Activated T-cell treated with anti-CD3 and anti-CD28 coated beads, Interleukin-2, amount 50 U/mL, for 48 hours (primary cell): ENCODE measurements at places on chromosomes 16 and 17.

DNA sequence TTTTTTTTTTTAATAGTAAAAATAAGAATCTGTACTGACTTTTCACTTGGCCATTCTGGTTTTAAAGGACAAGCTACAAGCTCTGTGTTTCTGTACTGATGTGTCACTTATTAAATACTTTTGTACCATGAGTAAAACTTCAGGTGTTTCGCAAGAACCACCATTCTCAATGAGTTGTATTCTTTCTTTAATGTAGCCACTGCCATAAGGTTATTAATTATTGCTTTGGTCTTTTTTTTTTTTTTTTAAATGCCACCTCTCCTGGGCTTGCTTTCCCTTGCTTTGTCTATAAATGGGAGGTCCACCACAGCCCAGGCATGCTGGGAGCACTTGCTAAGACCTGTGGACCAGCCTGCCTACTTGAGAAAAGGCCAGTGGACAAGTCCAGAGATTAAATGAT, 8.4 kb downstream of the ARL2BP start:
- DNase-seq: no peak

GRCh38 chr17:42284566-42284965, 3.7 kb upstream of the STAT5A start:
- DNase-seq: peak; percentile 14

DNA sequence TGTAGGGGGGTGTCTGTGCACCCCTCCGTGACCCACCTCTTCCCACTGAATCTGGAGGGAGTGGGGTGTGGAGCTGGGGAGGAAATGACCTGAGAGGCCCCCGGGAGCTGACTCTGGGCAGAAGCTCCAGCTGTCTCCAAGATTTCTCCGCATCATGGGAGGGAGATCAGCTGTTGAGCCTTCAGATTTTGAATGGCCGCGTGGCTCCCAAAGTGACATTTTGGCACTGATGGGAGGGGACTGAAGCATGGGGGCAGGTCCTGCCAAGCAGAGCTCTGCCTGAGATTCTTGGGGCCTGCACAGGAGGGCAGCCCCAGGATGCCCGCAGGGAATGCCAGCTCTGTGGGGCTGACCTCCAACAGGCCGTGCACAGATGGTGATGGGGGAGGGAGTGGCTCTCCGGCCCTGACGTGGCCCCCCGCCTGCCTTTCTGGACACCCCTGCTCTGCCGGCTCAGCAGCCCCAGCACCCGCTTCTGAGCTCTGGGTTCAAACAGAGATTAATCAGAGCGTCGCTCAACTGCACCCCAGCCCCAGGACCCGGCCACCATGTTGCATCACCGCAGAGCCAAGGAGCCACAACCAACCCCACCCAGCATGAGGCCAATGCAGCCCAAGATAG, 25.3 kb upstream of the UBE2I start:
- no peak for DNase-seq

- no peak for DNase-seq
Observed at GRCh38 chr17:74953134-74953687, 17.5 kb downstream of the OTOP3 start.

GRCh38 chr17:53629188-53629587, 193.5 kb upstream of the KIF2B start:
- DNase-seq: no peak

GRCh38 chr17:50354198-50354597, 8.3 kb downstream of the XYLT2 start:
- no peak for DNase-seq

DNA sequence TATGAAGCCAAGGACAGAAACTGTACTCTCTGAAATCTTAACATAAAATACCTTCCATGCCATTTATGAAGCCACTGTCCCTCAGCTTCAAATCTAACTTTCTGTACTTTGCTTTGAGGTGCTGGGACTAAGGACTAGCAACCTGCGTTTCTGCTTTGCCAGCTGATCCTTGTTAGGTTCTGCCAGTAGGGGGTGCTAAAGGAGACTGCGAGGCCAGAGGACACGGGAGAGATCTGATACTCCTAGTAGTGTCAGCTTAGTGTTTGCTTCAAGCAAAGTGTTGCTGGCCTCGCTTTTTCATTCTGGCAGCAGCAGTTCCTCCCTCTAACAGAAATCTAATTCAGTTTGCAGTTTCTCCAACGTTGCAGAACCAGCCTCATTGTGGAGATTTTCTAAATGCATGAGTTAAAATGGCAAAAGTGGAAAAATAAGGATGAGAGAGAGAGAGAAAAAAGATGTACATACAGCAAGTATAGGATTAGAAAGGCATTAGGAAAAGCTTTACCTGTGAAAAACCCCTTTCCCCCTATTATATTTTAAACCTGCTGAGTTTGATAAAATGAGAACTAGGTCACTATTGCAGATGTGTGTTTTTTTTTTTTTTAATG, 297.5 kb downstream of the CA10 start:
- DNase-seq: peak; percentile 21

DNA sequence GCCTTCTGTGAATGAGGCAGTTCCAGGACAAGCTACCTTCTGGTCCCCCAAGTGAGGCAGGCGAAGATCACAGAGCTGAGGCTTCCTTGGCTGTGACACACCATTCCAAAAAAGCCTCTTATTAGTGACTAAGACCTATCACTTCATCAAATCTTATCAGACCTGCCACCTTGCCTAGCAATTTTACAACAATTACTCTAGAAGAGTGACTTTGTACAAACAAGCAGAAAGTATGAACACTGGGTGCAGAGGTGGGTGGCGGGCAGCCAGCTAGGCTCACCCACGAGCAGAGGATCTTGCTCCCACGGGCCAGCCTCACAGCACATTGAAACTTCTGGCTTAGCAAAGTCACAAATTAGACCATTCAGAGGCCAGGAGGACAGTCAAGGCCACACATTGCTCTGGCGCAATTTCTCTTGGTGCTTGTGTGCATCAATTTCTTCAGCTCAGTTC, 2.2 kb upstream of the ICAM2 start:
- peak; percentile 36 for DNase-seq

GRCh38 chr17:50523208-50523607, 9.3 kb upstream of the EPN3 start:
- no peak for DNase-seq

DNA sequence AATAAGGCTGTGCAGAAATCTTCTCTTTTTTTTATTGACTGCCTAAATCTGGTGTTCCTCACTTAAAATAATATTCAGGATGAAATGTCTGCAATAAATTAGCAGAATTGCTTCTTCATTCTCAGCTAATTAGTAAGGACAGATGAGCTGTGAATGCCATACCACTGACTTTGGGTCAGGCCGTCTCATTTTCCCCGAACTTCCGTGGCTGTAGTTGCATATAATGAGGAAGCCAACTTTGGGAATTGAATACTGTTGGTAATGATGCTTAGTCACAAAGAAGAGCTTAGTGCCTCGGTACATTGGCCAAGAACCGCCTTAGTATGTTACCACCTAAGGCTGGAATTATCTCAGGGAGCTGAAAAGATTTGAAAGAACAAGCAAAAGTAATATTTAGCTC, 47.6 kb downstream of the NUP93 start:
- DNase-seq: no peak

DNA sequence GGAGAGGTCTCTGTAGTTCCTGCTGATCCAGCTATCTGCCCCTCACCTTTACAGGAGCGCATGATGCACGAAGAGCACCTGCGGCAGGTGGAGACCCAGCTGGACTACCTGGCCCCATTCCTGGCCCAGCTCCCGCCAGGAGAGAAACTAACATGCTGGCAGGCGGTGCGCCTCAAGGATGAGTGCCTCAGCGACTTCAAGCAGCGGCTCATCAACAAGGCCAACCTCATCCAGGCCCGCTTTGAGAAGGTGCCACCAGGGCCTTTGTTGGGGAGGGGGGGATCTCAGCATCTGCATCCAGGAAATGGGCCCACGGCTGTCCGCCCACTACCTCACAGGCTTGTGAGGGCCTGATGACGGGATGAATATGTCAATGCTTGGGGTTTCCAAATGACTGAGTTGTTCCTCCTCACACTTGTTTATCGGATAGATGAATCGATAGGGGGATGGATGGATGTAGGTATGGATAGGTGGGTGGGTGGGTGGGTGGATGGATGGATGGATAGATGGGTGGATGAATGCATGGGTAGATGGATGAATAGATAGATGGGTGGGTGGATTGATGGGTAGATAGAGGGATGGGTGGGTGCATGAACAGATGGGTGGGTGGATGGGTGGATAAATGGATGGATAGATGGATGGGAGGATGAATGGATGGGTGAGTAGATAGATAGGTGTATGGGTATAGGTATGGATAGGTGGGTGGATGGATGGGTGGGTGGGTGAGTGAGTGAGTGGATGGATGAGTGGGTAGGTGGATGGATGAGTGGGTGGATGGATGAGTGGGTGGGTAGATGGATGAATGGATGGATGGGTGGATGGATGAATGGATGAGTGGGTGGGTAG, 7.0 kb upstream of the KATNB1 start:
- DNase-seq: no peak

DNA sequence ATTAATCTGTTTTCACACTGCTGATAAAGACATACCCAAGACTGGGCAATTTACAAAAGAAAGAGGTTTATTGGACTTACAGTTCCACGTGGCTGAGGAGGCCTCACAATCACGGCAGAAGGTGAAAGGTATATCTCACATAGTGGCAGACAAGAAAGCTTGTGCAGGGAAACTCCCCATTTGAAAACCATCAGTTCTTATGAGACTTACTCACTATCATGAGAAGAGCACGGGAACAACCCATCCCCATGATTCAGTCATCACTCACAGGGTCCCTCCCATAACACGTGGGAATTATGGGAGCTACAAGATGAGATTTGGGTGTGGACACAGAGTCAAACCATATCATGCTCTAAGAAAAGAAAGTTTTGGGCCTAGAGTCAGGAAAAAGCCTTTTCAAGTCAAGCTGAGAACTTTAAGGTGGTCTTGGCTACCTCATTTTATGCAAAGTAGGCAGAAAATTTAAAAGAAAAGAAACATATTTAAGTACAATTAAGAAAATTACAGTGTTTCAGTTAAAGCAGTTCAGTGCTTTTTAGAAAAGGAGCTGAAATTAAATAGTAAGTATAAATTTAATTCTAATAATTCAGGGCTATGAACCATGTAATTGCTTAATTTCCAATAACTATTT, 24.9 kb upstream of the CRYM start:
- DNase-seq: no peak

- DNase-seq: no peak
Observed at GRCh38 chr16:82936941-82937551, 310.3 kb downstream of the CDH13 start.

DNA sequence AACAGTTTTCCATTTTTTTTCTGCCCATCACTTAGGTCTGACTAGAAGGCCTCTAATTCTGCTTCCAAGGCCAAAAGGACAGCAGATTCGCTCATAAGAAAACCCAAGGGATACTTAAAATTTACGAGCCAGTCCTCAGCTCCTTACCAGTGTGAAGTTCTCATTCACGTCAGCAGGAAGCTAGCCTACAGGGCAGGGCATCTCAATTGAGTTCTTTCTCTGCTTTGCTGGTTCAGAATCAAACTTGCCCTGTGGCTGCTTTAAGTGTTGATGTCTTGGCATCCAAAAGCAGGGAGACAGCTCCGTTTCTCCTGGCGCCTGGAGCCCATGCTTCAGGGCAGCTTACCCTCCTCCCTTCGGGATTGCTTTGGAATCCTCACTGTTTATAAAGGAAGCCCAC, 136.0 kb downstream of the ANKFN1 start:
- DNase-seq: no peak

DNA sequence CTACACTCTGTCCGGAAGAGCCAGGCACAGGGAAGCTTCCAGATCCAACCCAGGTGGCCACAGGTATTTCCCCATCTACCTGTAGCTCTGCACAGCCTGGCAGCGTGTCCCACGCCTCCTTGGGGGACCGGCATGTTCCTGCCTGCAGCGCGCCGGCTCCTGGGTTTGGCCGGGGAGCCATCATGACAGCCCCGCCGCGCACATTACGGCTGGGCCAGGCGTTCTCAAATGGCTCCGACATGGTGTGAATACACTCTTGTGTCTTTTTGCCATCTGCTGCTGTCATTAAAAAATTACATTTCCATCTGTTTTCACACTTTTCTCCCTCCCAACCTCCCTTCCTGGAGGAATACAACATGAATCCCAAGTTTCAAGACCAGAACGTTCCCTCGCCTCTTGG, 8.0 kb upstream of the GINS2 start:
- DNase-seq: no peak

- no peak for DNase-seq
Observed at GRCh38 chr16:9151074-9151473, 59.6 kb downstream of the HAPSTR1 start.

DNA sequence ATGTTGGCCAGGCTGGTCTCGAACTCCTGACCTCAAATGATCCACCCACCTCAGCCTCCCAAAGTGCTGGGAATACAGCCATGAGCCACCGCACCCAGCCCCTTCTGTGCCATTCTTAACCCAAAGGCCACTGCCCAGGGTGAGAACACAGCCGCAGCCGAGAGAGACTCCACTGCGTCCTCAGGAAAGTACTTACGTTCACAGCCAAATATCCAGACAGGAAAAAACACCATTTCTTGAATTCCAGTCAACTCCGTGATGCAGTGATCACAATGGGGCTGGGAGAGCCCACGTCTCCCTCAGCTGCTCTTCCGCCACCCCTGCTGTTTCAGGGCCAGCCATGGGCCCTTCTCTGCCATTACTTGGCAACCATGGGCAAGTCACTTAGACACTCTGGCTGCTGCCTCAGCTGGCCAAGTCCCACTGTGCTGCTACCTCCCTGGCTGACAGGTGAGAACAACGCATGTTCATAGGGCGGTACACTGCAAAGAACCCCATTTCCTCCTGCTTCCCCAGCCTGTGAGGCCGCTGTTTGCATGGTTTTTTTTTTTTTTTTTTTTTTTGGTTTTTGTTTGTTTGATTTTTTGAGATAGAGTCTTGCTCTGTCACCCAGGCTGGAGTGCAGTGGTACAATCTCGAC, 4.3 kb downstream of the CDIP1 start:
- no peak for DNase-seq

DNA sequence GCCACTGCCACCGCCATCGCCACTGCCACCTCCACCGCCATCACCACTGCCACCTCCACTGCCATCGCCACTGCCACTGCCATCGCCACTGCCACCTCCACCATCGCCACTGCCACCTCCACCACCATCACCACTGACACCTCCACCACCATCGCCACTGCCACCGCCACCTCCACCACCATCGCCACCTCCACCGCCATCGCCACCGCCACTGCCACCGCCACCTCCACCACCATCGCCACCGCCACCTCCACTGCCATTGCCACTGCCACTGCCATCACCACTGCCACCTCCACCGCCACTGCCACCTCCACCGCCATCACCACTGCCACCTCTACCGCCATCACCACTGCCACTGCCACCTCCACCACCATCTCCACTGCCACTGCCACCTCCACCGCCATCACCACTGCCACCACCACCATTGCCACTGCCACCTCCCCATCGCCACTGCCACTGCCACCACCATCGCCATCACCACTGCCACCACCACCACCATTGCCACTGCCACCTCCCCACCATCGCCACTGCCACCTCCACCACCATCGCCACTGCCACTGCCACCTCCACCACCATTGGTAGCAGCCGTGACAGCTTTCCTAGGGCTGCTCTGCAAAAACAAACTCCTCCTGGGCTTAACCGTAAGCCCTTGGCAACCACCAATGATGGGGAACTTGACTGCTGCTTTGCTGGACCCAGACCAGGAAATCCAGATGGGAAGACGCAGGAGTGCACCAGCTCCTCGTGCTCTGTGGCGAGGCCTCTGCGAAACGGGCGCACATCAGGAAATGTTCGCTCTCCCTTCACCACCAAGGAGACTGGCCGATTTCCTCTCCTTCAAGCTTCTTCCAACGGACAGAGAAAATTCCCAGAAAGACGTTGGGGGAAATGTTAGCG, 147.2 kb downstream of the RBFOX3 start:
- DNase-seq: no peak

GRCh38 chr17:73340093-73340596, 28.3 kb upstream of the CDC42EP4 start:
- DNase-seq: peak; percentile 31

- peak; percentile 54 for DNase-seq
Observed at GRCh38 chr17:77741109-77741508, 217.4 kb upstream of the TNRC6C start.
